ENCODE measurements at places on chromosomes 12 and 14.

DNA sequence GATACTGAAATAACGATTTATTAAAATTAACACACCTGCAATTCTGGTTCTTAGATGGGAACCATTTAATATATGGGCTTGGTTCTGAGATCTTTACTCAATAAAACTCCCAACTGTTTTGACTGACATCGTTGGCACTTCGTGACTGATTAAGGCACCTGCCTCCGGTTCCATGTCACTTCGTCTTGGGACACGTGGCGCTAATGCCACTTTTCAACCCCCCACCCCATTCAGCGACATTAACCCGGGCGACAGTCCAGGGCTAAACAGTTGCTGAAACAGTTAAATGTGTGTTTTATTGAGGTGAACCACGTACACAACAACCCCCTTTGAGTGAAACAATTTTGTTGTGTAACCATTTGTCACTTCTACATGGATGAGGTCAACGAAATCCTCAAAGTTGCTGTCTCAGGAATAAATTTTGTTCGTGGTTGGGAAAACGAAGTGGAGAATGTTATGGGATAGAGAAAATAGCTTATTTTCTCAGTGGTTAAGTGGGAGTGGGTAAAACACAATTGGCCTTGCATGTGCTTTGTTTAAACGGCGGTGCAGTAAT, 9.9 kb upstream of the SLC38A2 start:
- DNase-seq = no peak

GRCh38 chr14:73718418-73719251, 4.5 kb upstream of the PNMA1 start:
- no peak for DNase-seq

GRCh38 chr14:90510159-90510558, 113.3 kb downstream of the CALM1 start:
- DNase-seq = peak; percentile 86

- DNase-seq = no peak
These were observed 315.9 kb downstream of the NRXN3 start for GRCh38 chr14:78486081-78486480.

All from Right ventricle myocardium superior (tissue), 1 donor.